Stimulated activated CD8-positive, alpha-beta memory T cell treated with anti-CD3 and anti-CD28 coated beads, Interleukin-4, amount 100 ng/mL, for 1 hour (primary cell): ENCODE measurements at places on chromosomes 4 and X.

DNA sequence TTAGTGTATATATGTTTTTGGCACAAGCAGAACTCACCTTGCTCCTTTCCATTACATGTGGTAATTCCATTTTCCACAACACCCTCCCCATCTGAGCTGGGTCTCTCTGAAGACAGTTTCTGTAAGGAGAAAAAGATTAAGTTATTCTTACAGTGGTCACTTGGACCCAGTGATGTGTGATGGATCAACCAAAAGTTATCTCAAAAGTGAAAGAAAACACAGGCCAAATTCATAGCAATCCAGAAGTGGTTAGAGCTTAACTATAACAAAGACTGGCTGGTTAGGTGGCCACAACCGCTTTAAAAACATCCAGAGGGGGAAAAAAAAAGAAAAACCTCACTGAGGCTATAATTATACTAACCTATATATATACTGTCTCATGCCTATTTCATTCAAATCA lies 123.7 kb downstream of the AFAP1 start:
- DNase-seq: no peak

DNA sequence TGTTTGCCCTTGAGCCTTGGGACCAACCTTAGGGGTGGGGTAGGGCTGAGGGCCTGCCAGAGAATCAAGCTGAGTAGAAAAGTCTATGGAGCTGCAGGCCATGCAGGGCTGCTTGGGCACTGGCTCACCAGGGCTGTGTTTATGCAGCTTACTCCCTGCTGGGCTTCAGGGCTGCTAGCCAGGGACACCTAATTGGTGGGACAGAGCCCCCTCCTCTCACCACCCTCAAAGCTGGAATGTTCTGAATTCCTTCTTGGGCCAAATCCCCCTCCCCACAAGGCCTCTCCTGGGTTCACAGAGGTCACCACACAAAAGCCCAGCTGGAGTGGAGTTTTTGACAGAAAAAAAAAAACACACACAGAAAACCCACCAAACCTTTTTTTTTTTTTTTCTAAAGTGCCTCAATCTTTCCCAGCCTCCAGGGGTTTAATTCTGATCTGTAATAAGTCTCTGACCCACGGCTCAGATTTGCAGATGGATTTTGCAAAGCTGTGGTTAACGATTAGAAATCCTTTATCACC lies at the start of gene CLDN2:
Gene CLDN2, plus strand, starts transcription at position 471 of the 521 bp plus-strand sequence. CDS start 7,827 bp downstream, outside the sequence.
- no peak for DNase-seq

DNA sequence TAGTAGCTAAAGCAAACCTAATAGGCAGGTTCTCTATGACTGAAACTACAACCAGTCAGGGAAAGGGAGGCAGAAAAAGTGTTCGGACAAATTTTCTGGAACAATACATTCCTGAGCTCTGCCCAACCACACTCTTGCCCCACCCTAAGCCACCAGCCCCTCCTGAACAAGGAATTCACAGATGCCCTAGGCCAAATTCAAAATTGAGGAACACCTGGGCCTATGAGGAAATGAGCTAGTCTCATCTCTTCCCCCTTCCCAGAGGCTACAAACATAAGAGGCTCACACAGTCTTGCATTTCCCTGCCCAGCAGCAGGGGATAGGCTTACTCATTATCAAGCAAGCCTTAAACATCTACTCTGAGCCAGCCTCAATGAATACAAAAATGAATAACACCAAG lies 284.7 kb downstream of the ZNF674 start:
- DNase-seq: no peak

GRCh38 chr4:165403048-165403447 lies 24.2 kb downstream of the CPE start:
- DNase-seq: no peak

DNA sequence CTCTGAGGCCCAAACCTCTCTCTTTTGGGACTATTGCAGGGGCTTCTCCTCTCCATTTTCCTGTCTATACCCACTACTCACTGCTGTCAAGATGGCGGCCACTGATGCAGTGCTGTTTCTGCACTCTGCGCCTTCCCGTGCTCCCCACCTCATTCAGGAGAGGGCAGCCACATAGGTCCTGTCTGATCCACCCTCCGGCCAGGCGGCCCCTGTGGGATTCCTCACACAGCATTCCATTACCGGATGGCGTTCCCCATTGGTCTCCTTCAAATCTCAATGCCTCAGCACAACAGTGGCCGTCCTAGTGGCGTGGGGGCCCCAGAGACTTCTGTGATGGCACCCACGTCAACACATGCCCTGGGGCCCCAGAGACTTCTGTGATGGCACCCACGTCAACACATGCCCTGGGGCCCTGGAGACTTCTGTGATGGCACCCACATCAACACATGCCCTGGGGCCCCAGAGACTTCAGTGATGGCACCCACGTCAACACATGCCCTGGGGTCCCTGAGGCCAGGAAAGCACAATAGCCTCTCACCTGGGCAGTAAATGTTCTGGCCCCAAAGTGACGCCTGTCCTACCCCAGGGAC lies 7.3 kb downstream of the SPON2 start:
- DNase-seq: no peak
